Activated T-helper 1 cell treated with anti-CD3 and anti-CD28 coated beads, Interleukin-12 subunit alpha, Interleukin-12 subunit beta, Interleukin-2, Interleukin-4 antibody, amounts not matched to agents 30 ng/mL and 10 ng/mL and 1 ng/mL, durations not matched to agents 14 hours and 24 hours and 36 hours (primary cell): ENCODE measurements at places on chromosomes 4 and X. TPM values are rescaled to one million over a fixed set of nuclear protein-coding genes. Genes with fewer than 3 reads are reported as not detected.

DNA sequence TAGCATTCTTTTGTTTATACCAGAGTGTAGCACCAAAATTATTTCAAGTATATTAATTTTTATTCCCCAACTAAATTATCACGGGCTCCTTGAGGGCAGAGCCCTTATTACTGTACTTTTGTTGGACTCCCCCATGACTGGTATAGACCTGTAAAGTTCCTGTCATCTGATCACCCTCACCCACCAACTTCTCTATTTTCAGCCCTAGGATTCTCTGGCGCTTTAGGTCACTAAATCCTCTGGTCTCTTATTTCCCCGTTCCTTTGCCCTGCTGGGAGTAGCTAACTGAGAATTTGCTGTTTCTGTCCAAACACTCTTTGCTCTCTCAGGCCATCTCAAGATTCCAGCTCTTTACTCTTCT is 3.2 kb upstream of the XKRX start:
- no peak for DNase-seq

DNA sequence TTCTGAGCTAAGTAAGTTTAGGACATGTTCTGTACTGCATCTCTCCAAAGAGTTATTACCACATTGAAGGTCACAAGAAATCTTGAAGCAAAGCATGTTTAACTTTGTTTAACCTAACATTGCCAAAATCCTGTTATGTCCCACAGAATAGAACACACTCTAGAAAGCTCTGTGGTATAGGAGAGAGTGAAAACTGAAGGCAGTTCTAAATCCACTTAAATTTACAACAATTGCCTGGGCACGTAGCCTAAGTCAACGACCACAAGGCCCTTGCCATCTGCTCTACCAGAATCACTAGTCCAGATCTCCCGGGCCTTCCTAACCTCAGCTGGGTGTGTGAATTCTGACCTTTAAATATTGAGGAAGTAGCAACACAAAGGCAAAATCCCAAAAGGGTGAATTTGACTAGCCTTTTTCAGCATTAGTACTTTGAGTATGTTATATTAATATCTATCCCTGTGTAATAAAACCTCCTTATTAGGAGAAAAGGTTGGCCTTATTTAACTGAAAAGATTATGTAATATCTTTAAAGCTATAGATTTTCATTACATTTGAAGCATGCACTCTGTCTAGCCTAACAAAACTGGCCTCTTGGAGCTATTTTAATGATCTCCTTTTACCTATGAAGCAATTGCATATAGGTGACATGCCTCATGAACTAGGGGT is 4.5 kb upstream of the MAML3 start:
- DNase-seq, result no peak

DNA sequence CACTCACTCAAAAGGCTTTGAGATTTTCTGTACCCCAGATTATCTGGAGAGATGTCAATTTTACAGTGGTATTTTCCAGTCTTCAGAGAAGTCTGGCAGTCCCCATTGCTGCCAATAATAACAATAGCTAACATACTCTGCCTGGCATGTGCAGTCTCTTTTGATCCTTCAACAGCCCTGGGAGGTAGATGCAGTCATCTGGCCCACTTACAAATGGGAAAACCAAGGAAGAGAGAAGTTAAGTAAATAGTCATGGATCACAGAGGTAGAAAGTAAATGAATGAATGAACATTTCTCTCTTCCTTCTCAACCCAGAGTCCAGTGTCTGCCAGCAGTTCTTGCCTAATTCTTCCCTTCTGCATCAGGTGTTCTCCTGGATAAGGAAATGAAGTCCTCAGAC is 113.0 kb upstream of the EDNRA start:
- no peak for DNase-seq

DNA sequence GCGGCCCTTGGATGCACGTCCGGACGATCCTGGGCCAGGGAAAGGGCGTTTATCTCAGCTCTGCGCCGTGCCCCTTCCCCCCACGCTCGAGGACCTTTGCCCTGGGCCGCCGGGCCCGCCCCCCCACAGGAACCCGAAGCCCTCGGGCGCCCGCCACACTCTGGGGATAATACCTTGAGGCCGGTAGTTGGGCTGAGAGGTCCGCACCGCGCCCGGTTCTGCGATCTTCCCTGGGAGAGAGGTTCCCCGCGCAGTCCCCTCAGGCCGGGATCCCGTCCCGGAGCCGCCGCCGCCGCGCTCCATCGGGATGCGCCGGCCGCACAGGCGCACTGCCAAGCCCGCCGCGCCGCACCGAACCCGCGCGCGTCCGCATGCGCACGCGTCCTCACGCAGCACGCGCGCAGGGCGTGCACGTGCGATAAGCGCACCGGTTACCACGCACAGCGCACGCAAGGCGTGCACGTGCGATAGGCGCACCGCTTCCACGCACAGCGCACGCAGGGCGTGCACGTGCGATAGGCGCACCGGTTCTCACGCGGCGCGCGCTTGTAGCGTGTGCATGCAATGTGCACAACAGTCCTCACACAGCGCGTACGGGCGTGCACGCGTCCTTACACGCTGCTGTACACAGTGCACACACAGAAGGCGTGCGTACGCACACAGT is at the start of gene MAP7D2:
TSS of gene MAP7D2 (minus strand) at position 331 of the 664 bp plus-strand sequence. CDS start at position 303, 28 bp downstream.
- DNase-seq, result no peak

GRCh38 chr4:61298178-61298740 is 98.1 kb downstream of the ADGRL3 start:
- DNase-seq, result no peak

ATP8A1 gene
- 18.2 and 25.8 TPM in 2 replicates for total RNA-seq

- no peak for DNase-seq
Observed at GRCh38 chr4:53981567-53981966, 82.8 kb downstream of the CHIC2 start.

DNA sequence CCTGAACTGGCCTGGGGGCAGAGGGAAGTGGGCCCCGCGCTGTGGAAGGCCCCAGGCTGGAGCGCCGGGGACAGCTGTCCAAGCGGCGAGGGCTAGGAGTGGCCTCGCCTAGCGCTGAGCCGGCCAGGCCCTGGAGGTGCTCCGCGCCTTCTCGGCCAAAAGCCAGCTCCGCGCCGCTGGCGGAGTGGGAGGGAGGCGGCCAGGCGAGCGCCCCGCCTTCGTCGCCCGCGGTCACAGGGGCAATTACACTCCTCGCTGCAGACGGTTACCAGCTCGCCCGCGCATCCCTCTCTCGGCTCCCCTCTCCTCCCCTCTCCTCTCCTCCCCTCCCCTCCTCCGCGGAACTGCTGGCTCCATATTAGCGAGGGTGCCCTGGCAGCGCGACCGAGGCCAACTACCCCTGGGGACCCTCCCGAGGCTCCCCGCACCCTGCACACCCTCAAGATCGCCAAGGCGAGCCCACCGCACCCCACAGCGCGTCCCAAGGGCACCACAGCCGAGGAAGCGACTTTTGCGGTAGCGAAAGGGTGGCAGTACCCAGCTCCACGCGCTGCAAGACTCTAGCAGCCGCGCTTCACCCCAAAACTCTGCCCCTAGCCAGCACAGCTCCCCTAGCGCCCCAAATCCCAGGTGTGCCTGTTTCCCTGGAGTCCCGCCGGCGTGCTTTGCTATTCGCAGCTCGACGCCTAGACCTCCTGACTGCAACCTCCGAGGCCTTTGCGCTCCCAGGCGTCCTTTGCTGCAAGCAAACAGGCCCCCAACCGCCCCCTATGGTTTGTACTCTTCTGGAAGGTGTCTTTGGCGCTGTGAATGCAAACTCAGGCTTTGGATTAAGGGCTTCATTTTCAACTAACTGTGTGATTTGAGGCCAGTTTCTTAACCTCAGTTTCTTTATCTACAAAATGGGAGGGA is 91.4 kb downstream of the BCOR start:
- peak; percentile 10 for DNase-seq

DNA sequence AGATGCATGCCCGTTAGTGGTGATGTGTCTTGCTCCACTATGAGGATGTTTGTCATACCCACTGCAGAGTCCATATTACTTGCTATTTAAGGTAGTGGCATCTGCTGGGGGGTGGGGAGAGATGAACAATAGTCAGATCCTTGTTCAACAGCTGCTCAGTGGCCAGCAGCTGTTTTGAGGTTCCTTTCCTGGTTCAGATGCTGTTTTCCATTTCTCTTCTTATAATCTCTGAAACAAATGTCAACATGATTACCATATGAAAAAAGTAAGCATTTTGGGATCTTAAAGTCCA is 1567.9 kb upstream of the TENM3 start:
- DNase-seq, result no peak

GRCh38 chrX:140163371-140164159 is 198.2 kb upstream of the CXorf66 start:
- DNase-seq, result no peak

MAGEA10 gene
- total RNA-seq, result not detected in 2 replicates

DNA sequence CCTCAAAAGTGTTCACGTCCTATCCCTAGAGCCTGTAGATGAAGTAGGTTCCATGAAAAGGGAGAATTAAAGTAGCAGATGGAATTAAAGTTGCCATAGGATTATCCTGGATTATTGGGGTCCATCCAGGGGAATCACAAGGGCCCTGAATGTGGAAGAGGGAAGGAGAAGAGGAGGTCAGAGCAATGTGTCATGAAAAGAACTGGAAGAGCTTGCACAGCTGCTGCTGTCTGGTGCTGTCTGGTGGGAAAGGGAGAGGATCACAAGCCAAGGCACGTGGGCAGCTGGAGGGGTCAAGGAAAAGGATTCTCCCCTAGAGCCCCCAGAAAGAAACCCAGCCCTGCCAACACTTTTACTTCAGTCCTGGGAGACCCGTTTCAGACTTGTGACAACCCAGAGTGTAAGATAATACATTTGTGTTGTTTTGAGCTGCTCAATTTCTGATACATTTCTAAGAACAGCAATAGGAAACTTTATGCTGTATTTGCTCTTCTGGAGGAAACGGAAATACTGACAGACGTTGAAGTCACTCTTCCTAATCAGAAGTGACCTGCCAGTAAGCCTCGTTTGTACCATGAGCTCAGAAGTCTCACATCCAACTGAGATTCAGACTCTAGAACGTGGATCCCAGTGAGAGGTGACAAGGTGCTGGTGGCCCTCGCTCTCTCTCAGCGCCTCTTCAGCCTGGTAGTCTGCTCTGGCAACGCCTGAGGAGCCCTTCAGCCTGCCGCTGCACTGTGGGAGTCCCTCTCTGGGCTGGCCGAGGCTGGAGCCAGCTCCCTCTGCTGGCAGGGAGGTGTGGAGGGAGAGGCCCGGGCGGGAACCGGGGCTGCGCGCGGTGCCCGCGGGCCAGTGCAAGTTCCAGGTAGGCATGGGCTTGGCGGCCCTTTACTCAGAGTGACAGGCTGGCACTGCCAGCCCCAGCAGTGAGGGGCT is 34.7 kb upstream of the ENPP6 start:
- no peak for DNase-seq

GPR78 gene
- total RNA-seq, result not detected in 2 replicates

BRS3 gene
- not detected in 2 replicates for total RNA-seq

EGF gene
- total RNA-seq, result not detected in 2 replicates

DNA sequence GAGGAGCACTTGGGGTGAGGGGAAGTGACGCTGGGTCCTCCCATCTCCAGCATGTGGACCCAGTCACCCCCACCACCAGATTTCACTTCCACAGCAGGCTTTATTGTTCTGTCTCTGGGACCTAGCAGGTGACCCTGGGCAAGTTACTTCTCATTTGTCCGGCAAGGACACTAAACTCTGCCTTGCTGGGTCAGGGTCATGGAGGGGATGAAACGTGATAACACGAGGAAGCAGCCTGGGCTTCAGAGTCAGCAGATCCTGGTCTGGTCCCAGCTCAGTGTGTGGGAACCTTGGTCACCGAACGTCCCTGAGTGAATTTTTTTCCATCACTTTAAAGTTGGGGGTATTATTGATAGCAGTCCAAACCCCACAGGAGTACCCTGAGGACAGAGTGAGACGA is 3.9 kb downstream of the UBA1 start:
- no peak for DNase-seq

DNA sequence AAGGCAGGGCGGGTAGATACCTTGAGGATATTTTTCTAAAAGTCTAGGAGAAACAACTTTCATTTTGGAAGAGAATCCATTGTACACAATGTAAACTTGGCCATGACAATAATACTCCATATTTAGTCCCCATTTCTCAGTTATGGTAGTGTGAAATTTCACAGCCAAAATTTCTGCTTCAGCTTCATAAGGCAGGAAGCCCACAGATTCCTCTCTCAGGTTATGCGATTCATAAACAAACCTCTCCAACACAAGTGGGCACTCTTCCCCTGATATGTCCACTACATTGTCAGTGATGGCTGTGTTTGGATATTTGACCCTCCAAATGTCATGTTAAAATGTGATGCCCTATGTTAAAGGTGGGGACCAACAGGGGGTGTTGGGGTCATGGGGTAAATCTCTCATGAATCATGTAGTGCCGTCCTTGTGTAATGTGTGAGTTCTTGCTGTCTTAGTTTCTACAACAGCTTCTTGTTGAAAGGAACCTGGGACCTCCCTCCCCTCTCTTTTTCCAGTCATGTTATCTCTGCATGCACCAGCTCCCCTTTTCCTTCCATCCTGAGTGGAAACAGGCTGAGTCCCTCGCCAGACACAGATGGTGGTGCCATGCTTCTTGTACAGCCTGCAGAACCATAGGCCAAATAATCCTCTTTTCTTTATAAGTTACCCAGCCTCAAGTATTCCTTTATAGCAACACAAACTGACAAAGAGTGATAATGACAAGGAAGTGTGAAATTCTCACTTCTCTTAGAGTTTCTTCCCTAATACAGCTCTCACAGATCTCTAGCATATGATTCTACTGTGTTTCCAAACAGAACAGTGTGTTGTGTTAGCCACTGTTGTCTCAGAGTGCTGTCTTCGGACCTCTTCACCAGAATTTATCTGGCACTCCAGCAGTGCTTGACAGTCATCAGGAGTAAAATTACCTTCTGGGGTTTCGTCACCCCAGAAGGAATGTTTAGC is 598.4 kb upstream of the GNPDA2 start:
- no peak for DNase-seq

- DNase-seq, result no peak
Observed at GRCh38 chr4:43374216-43374751, 481.8 kb downstream of the GRXCR1 start.

- no peak for DNase-seq
Observed at GRCh38 chr4:183146478-183146877, 47.4 kb downstream of the WWC2 start.

GIMD1 gene
- total RNA-seq, result not detected in 2 replicates

- DNase-seq, result no peak
Observed at GRCh38 chr4:187065396-187065795, 341.7 kb upstream of the FAT1 start.

- DNase-seq, result no peak
Observed at GRCh38 chrX:121256647-121257046, 209.2 kb downstream of the GLUD2 start.

DNA sequence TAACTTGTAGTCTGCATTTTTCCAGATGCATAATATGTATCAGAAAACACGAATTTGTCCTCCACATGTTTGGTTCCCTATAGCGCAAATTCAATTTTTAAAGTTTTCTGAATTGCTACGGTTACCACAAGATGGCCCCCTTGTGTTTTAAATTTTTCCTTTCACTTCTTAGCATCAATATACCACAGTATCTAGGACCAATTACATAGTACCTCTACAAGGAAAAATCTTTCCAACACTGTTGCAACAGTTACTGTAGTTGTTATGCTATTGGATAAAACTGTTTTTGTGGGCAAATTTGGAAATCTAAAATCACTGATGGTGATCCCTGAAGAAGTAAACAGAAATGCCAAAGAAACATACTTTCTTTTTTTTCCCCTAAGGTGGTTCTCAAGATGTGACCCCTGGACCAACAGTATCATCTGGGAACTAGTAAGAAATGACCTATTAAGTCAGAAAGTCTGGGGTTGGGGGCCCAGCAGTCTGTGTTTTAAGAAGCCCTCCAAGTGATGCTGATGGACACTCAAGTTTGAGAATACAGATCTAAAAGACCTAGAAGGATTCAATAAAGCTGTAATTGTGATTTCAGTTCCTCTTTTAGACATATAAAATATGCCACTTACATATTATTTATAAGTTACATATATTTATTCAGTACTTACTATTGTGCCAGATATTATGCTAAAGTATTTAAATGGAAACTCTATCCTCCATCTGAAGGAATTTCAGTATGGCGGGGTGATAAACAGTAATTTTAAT is 3.1 kb downstream of the ZGRF1 start:
- DNase-seq, result no peak
